Activated CD4-positive, alpha-beta T cell treated with anti-CD3 and anti-CD28 coated beads for 36 hours (primary cell): ENCODE measurements at places on chromosomes 3 and 15. TPM values are rescaled to one million over a fixed set of nuclear protein-coding genes. Genes with fewer than 3 reads are reported as not detected.

DNA sequence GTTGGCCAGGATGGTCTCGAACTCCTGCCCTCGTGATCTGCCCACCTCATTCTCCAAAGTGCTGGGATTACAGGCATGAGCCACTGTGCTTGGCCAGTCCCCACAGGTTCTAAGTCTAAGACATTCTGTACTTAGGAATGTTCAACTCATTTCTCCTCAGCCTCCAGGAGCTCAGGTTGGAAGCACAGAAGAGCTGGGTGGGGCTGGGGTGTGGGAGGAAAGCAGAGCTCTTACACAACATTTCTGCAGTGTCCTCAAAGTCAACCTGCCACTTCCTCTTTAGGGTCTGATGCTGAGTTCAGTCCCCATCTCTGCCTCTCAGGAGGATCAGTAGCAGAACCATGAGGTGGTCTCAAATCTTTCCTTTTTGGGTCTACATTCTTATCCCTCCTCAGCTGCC lies 75.5 kb downstream of the MRPL46 start:
- H3K4me3 ChIP-seq, result no peak overlapping the region
- DNase-seq, result no peak
- peaks cover 4% of the 10 kb centered on the region for H3K27me3 ChIP-seq

RTP4 gene
- total RNA-seq, result 2.0 TPM

DNA sequence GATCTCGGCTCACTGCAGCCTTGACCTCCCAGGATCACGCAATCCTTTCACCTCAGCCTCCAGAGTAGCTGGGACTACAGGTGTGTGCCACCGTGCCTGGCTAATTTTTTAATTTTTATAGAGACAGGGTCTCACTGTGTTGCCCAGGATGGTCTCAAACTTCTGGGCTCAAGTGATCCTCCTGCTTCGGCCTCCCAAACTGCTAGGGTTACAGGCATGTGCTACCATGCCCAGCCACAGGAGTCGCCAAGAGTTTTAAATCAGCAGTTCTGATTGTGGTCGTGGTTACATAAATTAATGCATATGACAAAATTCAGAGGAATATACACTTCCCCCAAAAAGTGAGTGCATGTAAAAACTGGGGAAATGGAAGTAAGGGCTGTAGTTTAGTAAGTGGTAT lies 32.9 kb downstream of the MEGF11 start:
- DNase-seq, result no peak
- H3K4me1 ChIP-seq, result no peaks in the 10 kb centered on the region
- H3K27me3 ChIP-seq, result no peaks in the 10 kb centered on the region

- H3K36me3 ChIP-seq, result no peaks in the 10 kb centered on the region
- DNase-seq, result no peak
- H3K27me3 ChIP-seq, result peaks cover 3% of the 10 kb centered on the region
- no peaks in the 10 kb centered on the region for H3K4me1 ChIP-seq
Measured at GRCh38 chr15:99536422-99537040, 29.3 kb upstream of the MEF2A start.

- DNase-seq, result no peak
- H3K4me1 ChIP-seq, result no peaks in the 10 kb centered on the region
- H3K27ac ChIP-seq, result no peak overlapping the region
- H3K27me3 ChIP-seq, result no peaks in the 10 kb centered on the region
Measured at GRCh38 chr3:145898487-145898886, 262.5 kb downstream of the PLOD2 start.

FAM240A gene
- total RNA-seq, result not detected

CACNA2D3 gene
- total RNA-seq, result not detected

DNA sequence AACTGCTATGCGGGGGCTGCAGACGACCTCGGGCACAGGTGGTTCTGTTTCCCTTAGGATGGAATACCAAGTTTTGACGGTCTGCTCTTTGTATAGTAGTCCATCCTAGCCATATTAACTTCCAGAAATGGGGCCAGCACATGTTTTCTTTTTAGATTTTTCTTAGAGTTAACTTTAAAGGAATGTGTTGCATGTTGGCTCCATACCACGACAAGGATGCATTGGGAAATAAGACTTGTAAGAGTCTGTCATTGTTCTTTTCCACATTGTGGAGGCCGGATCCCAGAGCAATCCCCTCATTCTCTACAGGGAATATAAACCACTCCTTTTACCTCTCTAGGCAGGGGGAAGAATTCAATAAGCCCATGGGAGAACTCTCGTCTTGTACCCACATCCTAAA lies 87.1 kb upstream of the PLSCR4 start:
- DNase-seq, result no peak
- no peaks in the 10 kb centered on the region for H3K36me3 ChIP-seq
- H3K27ac ChIP-seq, result no peak overlapping the region
- H3K4me3 ChIP-seq, result no peak overlapping the region
- H3K27me3 ChIP-seq, result no peaks in the 10 kb centered on the region
- no peaks in the 10 kb centered on the region for H3K4me1 ChIP-seq

- peak; percentile 58 for DNase-seq
- H3K27ac ChIP-seq, result peak overlapping the region; percentile 99
- H3K4me3 ChIP-seq, result peak overlapping the region; percentile 74
- peaks cover 87% of the 10 kb centered on the region for H3K4me1 ChIP-seq
Measured at GRCh38 chr3:141413801-141414689, 45.7 kb downstream of the ZBTB38 start.

- H3K27me3 ChIP-seq, result no peaks in the 10 kb centered on the region
- no peak overlapping the region for H3K4me3 ChIP-seq
- H3K36me3 ChIP-seq, result no peaks in the 10 kb centered on the region
- DNase-seq, result no peak
Measured at GRCh38 chr3:117628823-117629291, 919.3 kb downstream of the TUSC7 start.

DNA sequence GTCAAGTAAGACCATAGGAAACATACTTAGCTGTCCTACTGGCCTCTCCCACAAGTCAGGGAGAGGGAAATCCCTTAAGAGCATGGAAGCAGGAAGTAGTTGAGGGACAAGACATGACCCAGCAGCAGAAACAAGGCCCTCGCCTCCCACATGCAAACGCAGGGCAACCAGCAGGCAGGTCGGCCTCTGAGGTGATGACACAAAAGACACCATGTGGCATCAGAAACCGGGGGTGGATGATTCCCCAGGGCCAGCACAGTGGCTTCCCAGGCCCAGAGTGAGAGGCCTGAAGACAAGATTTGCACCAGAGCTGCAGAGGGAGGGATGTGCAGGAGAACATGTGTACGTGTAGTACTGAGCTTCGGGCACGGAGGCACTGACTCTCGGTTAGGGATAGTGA lies 26.3 kb downstream of the PXYLP1 start:
- peaks cover 67% of the 10 kb centered on the region for H3K4me1 ChIP-seq
- peaks cover 8% of the 10 kb centered on the region for H3K36me3 ChIP-seq
- no peaks in the 10 kb centered on the region for H3K27me3 ChIP-seq

GRCh38 chr3:101529816-101530685 lies 17.0 kb upstream of the SENP7 start:
- peaks cover 5% of the 10 kb centered on the region for H3K36me3 ChIP-seq
- no peak for DNase-seq
- no peak overlapping the region for H3K4me3 ChIP-seq

DNA sequence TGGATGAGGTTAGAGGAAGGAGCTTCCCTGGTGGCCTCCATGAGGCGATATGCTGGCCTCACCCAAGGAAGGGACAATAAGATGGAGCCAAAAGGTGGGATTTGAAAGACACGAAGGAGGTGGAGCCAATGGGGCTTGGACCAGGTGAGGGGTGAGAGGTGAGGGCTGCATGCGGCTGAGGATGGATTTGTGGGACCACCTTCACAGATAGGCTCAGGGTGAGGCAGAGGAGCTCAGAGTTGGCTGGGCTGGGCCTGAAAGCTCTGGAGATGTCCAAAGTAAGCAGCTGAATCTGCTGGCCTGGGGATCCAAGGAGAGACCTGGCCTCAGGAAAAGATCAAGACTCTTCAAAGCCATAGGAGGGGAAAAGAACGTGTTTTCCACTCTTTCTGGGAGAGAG lies 49.8 kb downstream of the EXOG start:
- no peaks in the 10 kb centered on the region for H3K36me3 ChIP-seq
- no peak for DNase-seq
- no peaks in the 10 kb centered on the region for H3K27me3 ChIP-seq
- no peaks in the 10 kb centered on the region for H3K4me1 ChIP-seq
- no peak overlapping the region for H3K4me3 ChIP-seq
- no peak overlapping the region for H3K27ac ChIP-seq

CACNA2D2 gene
- total RNA-seq, result 1.1 TPM

DNA sequence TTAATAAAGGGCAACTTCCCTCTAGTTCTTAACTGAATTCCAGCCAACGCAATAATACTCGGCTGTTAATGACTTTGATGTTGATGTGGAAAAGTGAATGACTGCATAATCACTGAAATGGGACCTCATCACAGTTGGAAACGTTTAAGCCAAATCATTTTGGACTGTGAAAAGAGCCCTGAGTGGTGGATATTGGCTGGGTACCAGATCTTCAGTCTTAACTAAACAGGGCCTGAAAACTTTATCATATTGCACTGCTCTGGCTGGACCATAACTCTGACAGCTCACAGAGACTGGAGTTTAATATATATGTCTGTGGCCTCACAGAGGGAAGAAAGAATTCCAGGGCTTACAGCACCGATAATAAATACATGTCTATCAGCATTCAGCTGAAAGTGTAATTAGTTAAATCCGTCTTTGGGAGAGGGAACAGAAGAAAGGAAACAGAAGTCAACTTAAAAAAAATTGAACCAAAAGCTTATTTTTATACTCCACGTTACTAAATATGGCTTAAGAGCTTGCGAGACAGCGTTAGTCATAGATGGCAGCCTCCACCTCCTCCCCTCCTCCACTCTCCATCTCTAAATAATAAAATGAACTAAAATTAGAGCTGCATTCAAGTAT lies 222.3 kb upstream of the CDIN1 start:
- no peaks in the 10 kb centered on the region for H3K27me3 ChIP-seq
- no peak for DNase-seq
- no peak overlapping the region for H3K27ac ChIP-seq
- H3K36me3 ChIP-seq, result no peaks in the 10 kb centered on the region

DNA sequence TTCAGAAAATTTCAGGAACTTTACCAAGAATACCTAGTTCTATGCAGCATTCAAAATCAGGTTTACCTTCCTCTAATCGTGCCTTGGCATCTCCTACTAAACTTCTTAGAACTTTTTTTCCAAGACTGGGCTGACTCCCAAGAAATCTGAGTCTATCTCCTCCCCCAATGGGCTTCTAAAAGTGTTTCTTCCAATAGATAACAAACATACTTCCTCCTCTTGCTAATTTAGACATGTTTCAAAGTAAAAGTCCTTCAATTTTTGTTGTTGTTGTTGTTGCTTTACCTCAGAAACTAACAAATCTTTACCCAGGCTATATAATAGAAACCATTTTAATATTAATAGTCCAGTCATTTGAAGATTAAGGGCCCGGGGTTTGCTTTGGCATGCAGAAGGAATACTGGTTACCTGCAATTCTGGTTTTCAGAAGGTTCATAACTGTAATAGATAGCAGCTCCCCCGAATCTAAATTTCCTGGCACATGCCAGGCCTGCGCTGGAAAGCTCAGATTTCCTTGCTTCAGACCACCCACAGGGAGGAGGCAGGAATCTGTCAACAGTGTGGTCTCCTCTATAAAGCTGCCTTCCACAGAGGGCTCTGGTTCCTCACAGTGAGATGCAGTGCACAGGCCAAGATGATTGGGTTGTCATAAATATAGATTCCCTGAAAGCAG lies 188.7 kb downstream of the THRB start:
- H3K4me1 ChIP-seq, result no peaks in the 10 kb centered on the region
- no peaks in the 10 kb centered on the region for H3K36me3 ChIP-seq
- DNase-seq, result no peak
- no peak overlapping the region for H3K27ac ChIP-seq

DNA sequence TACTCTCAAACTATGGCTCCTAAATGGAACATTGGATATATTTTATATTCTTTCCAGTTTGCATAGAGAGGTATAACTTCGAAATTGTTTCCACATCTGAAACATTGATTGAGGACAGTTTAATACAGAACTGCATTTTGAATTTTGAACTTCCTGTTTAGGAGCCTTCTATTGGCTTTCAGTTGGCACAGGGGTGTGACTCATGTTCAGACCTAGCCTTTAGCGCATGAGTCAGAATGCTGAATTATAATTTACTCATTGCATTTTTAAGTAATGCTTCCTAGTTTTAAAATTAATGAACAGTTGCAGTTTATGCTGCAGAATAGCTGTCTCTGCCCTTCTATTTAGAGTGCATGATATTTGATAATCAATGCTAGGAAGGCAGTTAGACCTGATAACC lies 751.7 kb downstream of the CADM2 start:
- no peak overlapping the region for H3K4me3 ChIP-seq
- H3K4me1 ChIP-seq, result no peaks in the 10 kb centered on the region
- H3K27me3 ChIP-seq, result no peaks in the 10 kb centered on the region
- DNase-seq, result no peak
- no peak overlapping the region for H3K27ac ChIP-seq
- no peaks in the 10 kb centered on the region for H3K36me3 ChIP-seq

DNA sequence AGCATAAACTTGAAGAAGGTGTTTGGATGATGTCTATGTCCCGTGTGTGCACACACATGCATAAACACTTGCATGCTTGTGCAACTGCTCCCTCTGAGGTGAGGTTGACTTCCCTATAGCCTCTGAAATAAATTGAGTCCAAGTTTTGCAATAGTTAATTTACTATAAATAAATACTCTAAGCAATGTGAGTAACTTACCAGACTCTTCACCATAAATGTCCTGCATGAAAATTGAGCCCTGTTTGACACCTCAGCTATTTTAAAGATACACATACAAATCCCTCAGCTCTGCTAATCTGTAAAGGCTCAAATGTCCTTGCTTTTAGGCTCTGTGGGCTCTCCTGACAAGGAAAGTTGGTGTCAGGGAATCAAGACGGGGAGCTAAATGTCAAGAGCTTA lies 37.1 kb downstream of the GJD2 start:
- H3K27ac ChIP-seq, result no peak overlapping the region
- no peak overlapping the region for H3K4me3 ChIP-seq
- no peak for DNase-seq
- H3K27me3 ChIP-seq, result peaks cover 26% of the 10 kb centered on the region
- no peaks in the 10 kb centered on the region for H3K4me1 ChIP-seq

APH1B gene
- total RNA-seq, result 6.5 TPM

DNA sequence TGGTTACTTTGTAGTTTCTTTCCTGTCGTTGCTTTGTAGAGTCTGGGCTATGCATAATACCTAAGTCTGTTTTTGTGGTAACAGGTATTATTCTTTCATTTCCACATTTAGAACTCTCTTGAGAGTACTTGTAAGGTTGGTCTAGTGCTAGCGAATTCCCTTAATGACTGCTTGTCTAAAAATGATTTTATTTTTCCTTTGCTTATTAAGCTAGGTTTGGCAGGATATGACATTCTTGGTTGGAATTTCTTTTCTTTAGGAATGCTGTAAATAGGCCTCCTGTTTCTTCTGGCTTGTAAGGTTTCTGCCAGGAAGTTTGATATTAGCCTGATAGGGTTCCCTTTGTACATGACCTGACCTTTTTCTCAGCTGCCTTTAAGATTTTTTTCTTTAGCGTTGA lies 70.1 kb upstream of the SGO1 start:
- no peak for DNase-seq
- no peak overlapping the region for H3K27ac ChIP-seq
- no peaks in the 10 kb centered on the region for H3K27me3 ChIP-seq
- H3K36me3 ChIP-seq, result peaks cover 2% of the 10 kb centered on the region
- no peak overlapping the region for H3K4me3 ChIP-seq

GRCh38 chr15:68299436-68299835 lies 21.9 kb downstream of the FEM1B start:
- peak overlapping the region; percentile 72 for H3K27ac ChIP-seq
- peaks cover 10% of the 10 kb centered on the region for H3K36me3 ChIP-seq
- H3K4me3 ChIP-seq, result peak overlapping the region; percentile 46
- DNase-seq, result no peak
